ENCODE measurements at places on chromosomes 3 and 15.

GRCh38 chr3:131361464-131362421 lies 19.8 kb upstream of the NUDT16 start:
- no peak for DNase-seq

DNA sequence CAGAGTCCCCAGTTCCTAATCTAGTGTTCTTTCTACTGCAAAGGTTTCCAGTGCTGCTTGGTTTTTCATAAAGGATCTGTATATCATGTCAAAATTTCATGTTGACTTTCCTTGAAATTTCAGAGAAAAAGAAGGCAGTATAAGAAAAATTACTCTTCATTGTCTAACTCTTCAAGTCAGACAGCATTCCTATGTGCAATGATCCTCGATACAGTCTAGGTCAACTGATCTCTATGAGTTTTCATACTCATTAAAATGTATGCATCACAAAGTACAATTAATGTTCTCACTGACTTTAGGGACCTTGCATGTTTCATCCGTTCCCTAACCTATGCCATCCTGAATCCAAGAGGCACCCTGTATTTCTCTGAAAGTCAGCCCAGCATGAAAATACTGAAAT lies 317.3 kb downstream of the ZBTB20 start:
- no peak for DNase-seq

GRCh38 chr15:41746802-41747201 lies 27.5 kb upstream of the MAPKBP1 start:
- no peak for DNase-seq

- no peak for DNase-seq
Measured at GRCh38 chr3:34070831-34071585, 272.6 kb downstream of the PDCD6IP start.

DNA sequence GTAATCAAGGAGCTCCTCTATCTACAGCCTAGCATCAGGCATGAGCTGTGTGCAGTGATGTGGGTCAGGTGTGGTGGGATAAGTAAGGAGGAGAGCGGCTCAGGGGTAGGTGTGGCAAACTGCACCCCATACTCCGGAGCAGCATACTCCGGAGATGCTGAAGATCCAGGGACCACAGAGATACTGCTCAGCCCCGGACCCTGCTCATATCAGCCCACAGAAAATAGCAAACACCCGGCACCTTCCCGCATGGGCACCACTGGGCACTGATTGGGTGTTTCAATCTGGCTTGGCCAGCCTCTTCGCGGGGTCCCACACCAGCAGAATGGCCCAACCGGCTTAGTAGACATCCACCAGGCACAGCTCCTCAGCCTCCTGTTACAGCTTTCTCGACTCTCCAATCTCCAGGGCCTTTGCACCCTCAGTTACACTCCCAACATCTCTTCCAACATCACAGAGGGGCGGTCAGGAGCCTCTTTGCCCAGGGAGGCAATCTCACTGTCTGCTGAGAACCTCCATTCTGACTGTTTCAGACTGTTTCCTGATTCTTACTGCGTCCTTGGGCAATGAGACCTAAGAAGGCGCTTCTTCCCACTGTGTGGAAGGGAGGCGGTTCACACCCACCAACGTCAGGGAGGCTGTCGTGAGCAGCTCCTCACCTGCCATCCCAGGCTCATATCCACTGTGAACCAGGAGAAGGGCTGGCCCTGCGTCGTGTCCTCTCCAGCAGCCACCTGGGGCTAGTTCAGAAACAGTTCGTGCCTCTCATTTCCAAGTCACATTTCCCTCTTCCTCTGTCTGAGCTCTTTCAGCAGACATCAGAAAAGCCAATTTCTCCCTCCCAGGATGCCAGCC lies 59.8 kb downstream of the CAPN7 start:
- DNase-seq: no peak

DNA sequence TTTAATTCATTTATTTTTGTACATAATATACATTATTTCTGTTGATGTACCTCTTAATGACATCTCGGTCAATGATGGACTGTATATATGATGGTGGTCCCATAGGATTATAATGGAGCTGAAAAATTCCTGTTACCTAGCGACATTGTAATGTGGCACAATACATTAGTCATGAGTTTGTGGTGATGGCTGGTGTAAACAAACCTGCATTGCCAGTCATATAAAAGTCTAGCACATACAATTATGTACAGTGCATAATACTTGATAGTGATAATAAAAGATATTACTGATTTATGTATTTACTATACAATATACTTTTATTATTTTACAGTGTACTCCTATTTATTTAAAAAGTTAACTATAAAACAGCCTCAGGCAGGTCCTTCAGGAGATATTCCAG lies 15.1 kb downstream of the TTC14 start:
- no peak for DNase-seq

- DNase-seq: no peak
Measured at GRCh38 chr15:75666823-75667501, 19.2 kb downstream of the SNX33 start.

DNA sequence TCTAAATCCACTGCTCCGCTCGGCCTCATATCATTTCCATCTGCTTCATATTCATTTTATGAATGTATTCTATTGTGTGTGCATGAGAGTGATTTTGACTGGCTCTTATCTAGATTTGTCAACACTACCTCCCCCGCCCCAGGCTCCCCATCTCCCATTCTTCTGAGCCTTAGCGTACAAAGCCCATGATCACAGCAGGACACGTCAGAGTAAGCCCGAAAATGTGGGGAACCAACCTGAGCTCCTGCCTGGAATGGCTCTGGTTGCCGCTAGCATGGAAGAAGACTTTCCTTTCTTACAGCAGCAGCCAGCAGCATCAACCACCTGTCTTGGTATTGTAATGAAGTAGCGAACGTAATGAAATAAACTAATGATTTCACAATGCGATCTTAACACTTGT lies 61.4 kb downstream of the GABRB3 start:
- DNase-seq: no peak

DNA sequence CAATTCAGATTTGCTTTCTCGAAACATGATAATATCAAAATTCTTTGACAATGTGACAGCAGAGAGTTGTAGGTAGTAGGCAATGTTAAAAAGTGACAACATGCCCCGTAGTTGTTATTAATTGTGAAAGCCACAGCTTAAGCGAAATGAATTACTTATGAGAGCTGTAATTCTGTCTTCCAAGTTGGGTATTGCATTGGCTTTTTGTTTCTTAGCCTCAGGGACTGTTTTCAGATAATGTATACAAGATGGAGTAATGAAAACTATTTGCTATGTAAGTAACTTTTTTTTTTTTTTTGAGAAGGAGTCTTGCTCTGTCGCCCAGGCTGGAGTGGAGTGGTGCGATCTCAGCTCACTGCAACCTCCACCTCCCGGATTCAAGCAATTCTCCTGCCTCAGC lies 43.1 kb upstream of the MAP3K13 start:
- no peak for DNase-seq

DNA sequence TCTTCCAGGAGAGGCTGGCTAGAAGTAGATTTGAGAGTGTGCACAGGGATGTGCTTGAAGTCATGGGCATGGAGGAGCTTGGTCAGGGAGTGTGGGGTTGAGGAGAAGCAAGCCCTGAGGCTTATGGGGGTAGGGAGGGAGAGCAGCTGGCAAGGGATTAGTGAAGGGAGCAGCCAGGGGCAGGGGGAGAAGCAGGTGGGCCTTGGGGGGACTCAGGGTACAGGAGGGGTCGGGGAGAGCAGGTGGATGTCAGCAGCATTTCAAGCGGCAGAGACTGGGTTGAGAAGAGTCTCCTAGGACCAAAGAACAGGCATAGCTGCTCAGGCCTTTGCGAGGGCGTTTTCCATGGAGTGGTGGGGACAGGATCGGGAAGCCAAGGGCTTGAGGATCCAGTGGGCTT lies 3.4 kb upstream of the LMAN1L start:
- DNase-seq: no peak

DNA sequence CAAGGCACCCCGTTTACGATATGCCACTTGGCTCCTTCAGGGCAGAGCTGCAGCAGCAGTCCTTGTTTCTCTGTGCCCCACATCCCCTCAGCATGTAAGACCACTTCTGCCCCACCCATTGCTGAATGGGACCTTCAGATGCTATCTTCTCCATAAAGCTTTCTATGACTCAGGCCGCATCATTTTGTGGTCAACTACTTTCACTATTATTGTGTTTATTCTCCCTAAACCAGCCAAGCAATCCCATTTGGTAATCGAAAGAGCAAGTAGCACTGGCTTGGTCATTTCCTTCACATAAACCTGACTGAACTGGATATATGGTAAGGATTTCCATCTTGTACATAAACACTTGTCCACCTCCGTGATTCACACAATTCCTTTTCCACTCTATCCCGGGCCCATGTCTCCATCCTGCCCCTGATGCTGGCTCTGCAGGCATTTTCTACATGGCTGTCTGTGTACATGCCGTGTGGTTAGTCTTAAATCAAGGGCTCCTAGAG lies 25.7 kb downstream of the LIPC start:
- DNase-seq: no peak

DNA sequence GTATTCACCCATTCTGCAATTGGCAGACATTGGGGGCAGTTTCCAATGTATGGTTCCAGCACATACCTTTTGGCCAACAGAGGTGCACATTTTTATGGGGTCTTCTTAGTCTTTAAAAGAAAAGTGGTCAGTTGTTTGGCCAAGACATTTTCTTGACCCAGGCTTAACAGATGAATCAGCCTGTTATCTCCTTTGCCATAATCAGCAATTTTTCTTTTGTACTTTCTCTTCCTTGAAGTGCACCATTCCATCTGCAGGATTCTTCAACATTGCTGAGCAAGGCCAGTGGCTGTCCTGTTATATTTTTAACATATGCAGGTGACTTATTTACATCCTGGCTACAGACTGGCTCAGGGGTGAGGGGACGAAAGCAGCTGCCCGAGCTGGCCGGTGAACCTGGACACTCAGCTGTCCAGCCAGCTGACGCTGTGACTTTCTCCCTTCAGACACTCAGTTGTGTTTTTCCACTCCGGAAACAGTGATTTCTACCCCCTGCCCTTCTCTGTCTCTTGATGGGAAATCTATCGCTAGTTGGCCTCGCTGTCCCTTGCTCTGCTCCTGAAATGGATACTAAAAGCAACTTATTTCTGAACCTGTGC lies 96.5 kb upstream of the TNFAIP8L3 start:
- no peak for DNase-seq

DNA sequence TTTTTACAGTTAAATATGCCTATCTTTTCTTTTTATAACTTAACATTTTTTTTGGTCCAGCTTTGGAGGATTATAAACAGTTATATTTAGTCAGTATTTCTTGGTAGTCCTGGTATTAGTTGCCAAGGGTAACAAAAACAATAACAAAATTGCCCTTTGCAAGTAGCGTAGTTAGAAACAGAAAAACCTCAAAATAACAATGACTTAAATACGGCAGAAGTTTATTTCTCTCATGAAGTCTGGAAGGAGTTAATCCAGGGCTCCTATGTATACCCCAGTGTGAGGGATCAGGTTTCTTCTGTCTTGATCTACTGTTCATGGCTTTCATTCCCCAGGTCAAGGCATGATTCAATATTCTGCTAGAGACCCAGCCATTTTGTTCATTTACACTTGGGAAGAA lies 14.1 kb upstream of the MYH15 start:
- no peak for DNase-seq

GRCh38 chr3:150861851-150862250 lies 43.4 kb downstream of the MINDY4B start:
- DNase-seq: no peak

DNA sequence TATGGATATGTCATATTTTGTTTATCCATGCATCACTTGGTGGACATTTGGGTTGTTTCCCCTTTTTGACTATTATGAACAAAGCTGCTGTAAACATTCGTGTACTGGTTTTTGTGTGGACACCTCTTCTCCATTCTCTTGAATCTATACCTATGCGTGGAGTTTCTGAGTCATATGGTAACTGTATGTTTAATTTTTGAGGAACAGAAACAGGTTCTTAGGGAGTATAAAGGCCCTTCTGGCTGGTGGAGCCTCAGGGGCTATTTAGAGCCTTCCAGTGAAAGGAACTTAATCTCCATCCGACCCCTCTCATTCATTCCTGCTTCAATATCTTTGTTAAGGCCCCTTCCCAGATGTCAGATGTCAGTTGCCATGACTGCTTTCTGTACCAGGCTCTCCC lies 14.1 kb upstream of the CTXND1 start:
- no peak for DNase-seq

- DNase-seq: no peak
Measured at GRCh38 chr3:71421820-71422566, 161.5 kb downstream of the FOXP1 start.

GRCh38 chr3:189683546-189684255 lies 52.5 kb downstream of the TP63 start:
- DNase-seq: no peak

GRCh38 chr15:53869044-53869805 lies 109.0 kb upstream of the UNC13C start:
- no peak for DNase-seq

DNA sequence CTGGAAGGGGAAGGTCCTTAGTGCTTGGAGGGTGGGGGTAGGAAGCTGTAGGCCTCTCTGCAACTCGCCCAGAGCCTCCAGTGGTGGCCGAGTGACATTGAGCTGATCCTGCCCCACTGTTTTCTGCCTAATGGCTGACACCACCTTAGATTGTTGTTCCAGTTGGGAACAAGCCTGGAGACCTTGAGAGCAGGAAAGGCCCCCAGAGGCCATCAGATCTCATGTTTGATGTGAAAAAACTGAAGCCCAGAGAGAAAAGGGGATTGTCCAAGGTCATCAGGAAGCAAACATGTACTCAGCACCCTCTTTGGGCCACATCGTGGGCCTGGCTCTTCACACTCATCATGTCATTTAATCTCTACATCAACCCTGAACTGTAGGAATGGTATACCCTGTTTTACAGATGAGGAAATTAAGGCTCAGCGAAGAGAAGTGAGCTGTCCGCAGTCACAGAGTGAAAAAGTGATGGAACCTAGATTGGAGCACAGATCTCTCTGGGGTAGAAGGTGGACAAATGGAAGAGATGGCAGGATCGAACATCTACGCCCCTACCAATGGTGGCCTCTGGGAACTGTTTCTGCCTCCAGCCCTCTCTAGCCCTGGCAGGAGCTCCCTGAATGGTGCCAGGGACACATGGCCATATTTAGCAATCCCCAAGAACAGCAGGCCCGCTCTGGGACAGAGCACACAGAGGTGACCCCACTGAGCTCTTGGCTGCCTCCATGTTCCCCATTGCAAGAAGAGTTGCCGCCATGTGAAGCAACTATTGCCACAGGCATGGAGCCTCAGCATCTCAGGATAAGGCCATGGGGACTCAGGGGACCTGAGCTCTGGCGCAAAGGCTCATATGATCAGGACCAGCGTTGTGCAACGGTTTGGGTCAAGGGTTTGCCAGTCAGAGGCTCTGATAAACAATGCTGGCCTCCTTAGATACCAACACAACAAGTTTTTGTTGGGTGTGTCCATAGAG lies 31.6 kb upstream of the TSEN2 start:
- DNase-seq: no peak

GRCh38 chr3:128385080-128385832 lies 81.4 kb downstream of the DNAJB8 start:
- no peak for DNase-seq

DNA sequence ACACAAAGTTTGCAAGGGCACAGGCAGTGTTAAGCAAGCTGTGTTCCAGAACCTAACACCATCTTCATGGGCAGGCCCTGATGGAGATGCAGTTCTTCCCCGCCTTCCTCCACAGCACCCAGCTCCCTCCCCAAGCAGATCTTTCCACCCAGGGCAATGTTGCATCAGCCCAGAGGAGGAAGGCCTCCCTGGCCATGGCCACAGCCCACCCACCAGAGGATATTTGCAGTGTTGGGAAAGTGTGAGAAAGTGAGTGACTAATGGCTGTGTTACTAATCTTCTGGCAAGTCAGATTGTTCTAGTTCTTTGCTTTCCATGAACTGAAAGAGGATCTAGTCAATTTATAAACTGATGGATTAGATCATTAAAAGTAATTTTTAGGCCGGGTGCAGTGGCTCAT lies 42.0 kb upstream of the ATP10A start:
- no peak for DNase-seq

GRCh38 chr3:12655701-12656100 lies 8.2 kb downstream of the RAF1 start:
- DNase-seq: no peak

All from SK-N-DZ (cell line).